ENCODE measurements at places on chromosomes 13 and 19.

DNA sequence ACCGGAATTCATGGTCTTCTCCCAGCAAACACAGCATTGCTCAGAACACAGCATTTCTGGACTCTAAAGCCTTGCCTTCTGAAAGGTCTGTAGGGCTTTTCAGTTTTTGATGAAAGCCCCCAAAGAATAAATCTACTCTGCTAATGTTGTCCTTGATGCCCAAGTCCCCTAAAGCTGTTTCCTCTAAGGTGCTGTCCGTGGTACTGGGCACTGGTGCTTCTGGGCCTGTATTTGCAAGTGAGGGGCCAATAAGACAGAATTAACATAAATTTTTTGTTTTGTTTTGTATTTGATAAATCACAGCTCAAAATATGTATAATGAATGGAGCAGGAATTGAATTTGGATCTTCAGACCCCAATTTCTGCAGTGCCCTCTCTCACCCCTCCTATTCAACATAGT, 12.1 kb upstream of the LGALS13 start:
- no peak for DNase-seq

DNA sequence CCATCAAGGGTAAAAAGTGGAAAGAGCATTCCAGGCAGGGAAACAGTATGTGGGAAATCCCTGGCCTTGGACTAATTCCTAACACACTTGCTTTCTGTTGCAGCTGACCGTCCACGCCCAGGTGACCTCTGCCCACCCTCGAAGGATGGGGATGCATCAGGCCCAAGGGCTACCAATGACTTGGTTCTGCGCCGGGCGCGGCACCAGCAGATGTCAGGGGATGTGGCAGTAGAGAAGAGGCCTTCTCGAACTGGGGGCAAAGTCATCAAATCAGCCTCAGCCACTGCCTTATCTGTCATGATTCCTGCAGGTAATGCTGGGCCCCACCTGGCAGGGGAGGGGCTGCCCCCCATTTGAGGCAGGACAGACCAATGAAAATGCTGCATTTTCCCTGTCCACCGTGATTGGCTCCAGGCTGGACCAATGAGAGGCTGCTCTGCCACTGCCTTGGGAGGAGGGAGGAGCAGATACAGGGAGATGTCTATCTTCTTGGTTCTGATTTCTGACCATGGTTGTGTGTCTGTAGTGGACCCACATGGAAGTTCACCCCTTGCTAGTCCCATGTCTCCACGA, 12.6 kb downstream of the DNASE2 start:
- no peak for DNase-seq

DNA sequence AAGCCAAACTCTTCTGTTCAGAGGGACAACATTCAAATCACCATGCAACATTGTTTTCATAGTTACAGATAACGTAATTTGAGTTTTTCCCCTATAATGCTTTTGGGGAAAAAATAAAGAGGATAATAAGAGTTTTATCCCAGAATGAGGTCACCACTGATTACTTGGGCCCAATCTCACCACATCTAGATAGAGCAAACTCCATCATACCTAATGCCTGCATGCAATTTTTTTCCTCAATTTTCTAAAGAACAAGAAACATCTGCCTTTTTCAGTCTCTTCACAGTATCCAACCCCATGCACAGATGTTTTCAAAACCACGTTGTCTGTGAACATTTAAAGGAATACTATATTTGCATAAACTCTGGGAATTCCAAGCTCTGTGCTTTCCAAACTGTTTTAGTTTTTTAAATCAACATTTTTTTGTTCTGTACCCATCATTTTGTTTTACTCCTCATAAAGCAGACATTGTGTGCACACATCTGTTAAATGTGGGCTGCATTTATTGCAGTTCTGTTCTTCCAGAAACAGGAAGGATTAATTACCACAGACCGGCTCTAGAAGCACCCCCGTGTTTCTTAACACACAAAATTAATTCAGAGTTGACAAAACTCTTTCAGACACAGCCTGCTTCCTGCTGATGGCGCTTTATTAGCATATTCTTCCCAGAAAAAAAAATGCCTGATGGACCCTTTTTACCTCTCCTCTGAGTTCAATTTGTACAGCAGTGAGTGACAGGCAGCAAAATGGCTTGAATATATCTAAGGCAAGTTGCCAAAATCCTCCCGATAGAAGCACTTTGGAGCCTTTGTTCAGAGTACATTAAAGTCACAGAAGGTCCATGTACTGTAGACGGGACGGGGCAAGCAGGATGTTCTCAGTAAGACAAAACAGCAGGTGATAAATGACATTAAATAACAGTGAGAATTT, 1171.9 kb downstream of the EFNB2 start:
- no peak for DNase-seq

- no peak for DNase-seq
These were observed 73.1 kb downstream of the EPS15L1 start for GRCh38 chr19:16398530-16399249.

DNA sequence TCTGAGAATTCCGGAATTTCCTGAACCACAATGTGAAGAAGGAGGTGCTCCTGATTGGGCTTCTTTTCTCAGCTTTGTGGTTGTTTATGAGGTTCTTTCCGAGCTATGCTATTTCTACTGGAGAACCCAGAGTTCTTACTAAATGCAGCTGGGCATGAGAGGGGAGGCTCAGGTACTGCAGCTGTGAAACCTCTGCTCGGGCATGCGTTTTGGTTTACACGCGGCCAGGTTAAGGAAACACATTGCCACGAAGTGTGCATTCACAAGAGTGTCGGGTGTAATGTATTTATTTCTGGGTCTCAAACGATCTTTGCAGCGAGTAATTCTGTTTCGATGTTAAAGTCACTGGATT, 661 bp upstream of the MIR17HG start:
- DNase-seq: no peak

DNA sequence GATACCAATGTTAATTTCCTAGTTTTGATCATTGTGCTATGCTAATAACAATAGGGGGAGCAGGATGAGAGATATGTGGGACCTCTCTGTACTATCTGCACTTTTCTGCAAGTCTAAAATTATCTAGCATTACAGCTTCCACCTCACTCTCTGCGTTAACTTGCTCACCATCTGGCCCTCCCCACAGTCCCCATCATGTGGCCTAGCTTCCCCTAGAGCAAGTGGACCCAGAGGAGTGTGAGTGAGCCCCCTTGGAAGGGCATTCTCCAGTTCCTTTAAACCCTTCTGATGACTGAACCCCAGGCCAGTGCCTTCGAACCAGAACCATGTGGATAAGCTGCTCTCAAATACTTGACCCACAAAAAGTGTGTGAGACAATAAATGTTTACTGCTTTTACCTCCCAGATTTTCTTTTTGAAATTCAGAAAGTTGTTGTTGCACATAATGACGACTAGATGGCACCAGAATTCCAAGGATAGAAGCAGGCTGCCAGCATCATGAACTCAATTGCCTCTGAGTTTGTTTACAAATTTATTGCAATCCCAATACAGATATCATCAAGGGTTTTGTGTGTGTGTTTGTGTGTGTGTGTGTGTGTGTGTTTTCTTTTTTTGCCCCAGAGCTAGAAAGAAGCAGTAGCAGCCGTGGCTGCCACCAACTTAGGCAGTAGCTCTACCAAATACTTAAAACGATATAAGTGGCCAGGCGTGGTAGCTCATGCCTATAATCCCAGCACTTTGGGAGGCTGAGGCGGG, 49.0 kb upstream of the ZNF780A start:
- peak; percentile 5 for DNase-seq

- DNase-seq: no peak
These were observed 19.7 kb upstream of the JUND start for GRCh38 chr19:18300930-18301717.

- no peak for DNase-seq
These were observed 17.5 kb upstream of the LMTK3 start for GRCh38 chr19:48529156-48529555.

- no peak for DNase-seq
These were observed 12.4 kb downstream of the PRKD2 start for GRCh38 chr19:46704379-46705076.

- no peak for DNase-seq
These were observed 499.5 kb upstream of the GPC6 start for GRCh38 chr13:92727118-92727517.

GRCh38 chr13:94859811-94860210, 147.5 kb upstream of the SOX21 start:
- DNase-seq: no peak

GRCh38 chr13:26541678-26542568, 15.6 kb upstream of the WASF3 start:
- DNase-seq: no peak

GRCh38 chr19:15466851-15467733, 2.7 kb upstream of the RASAL3 start:
- no peak for DNase-seq

GRCh38 chr19:5086230-5086629, 117.3 kb downstream of the KDM4B start:
- no peak for DNase-seq

GRCh38 chr13:46303742-46304385, 83.2 kb downstream of the RUBCNL start:
- DNase-seq: no peak

DNA sequence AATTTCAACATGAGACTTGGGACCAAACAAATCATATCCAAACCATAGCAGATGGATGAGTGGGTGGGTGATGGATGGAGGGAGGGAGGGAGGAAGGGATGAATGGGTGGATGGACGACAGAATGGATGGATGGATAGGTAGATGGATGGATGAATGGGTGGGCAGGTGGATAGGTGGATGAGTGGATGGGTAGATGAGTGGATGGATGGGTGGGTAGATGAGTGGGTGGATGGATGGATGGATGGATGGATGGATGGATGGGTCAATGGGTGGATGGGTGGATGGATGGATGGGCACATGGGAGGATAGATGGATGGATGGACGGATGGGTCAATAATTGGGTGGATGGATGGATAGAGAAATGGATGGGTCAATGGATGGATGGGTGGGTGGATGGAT, 47.9 kb upstream of the ONECUT3 start:
- DNase-seq: no peak

DNA sequence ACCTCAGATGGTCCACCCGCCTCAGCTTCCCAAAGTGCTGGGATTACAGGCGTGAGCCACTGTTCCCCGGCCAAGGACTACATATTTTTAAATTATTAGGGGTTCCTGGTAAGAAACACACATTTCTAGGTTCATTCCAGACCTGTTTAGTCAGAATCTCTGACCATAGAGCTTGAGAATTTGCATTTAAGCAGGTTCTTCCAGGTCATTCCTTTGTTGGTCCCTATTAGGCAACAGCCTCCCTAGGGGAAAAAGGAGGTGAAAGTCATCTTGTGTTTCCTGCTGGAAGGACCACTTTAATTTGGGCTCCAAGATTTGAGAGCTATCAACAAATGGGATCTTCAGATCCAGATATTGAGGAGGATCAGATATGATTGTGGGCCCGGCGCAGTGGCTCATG, 16.3 kb downstream of the S1PR2 start:
- DNase-seq: no peak

- DNase-seq: no peak
These were observed 53.1 kb downstream of the C1QTNF9 start for GRCh38 chr13:24362435-24362952.

DNA sequence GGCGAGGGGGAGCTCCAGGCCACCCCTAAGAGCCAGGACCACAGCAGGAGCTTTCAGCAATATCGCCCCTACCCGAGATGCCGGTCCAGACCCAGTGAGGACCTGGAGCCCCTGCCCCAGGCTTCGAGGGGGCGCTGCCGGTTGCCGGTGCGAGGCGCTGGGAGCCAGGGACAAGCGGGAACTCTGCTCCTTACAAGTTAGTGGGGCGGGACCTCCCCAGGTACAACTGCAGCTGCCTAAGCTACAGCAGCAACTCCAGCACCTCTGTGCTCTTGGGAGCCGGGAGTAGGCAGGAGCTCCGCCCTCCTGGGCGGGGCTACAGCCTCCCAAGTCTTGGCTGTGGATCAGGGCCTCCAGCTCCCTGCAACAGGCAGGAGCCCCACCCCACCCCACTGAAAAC, 15.2 kb upstream of the TSC22D1 start:
- DNase-seq: no peak

GRCh38 chr13:43003010-43003409, 11.0 kb upstream of the EPSTI1 start:
- DNase-seq: no peak

DNA sequence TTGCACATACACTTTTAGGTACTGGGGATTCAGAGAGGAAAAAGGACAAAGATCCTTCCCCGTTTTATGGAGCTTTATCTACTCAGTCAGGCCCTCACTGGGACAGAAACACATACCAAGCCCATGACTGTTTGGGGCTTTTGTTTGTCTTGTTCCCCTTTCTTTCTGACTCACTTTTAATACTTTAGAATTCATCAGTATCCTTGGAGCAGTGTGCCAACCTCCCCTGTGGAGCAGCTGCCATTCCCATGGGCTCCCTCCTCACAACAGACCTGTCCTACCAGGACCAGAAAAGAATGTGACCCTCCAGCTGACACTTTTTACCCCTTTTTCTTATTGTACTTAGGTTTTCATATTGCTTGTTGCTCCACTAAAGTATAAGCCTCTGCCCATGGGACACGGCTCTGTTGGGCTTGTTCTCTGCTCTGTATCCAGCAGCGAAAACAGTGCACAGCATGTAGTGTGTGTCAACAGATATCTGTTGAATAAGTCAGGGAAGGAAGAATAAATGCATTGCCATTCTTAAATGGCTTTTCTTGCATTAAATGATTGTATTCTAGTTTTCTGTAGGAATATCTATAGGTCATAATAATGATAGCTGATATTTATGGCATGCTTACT, 431.1 kb downstream of the EFNB2 start:
- no peak for DNase-seq

GRCh38 chr13:97881556-97881955, 71.9 kb upstream of the IPO5 start:
- no peak for DNase-seq

DNA sequence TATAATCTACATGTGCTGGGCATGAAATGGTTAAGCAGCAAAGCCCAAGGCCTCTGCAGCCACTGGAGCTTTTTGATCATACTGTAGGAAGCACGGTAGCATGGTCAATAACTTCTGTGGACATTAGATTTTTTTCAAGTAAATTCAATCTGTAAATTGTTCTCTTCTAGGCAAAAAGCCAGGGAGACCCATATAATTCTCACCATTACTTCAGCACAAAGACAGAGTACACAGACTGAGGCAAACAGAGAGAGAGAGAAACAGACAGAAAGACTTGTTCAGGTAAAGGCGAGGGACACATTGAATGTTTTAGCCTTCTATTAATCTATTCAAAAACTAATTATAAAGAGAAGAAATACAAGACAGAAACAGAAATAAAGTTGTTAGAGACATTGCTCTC, 349.4 kb downstream of the RFC3 start:
- no peak for DNase-seq

DNA sequence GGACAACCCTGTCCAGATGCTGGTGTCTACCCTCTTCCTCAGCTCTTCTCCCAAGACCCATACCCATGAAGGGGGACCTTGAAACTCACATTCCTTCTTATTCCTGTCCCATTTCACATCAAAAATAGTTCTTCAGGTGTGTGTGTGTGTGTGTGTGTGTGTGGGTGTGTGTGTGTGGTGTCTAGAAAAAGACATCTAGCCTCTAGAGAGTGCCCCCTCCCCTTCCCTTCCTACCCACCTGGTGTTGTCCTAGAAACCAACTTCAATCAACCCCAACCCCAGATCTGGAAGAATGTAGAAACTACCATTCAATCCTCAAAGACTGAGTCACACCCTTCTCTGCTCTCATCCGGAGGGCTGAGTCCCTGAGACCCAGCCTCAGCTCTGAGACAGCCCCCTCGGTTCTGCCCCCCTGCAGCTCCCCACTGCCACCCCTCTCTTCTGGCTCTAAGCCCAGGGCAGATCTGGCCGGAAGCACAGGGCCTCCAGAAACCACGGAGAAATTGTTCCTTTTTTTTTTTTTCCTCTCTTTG, 3.5 kb downstream of the KCNN4 start:
- no peak for DNase-seq

- DNase-seq: no peak
These were observed 117.4 kb upstream of the FNDC3A start for GRCh38 chr13:48858122-48858902.

- no peak for DNase-seq
These were observed 21.4 kb downstream of the KCTD4 start for GRCh38 chr13:45179428-45179827.

Data from left renal pelvis (tissue), 4 donors.